ENCODE measurements at places on chromosomes 11 and 22.
A peak's percentile ranks its signal among the peaks of the same experiment; 100 is the strongest.

DNA sequence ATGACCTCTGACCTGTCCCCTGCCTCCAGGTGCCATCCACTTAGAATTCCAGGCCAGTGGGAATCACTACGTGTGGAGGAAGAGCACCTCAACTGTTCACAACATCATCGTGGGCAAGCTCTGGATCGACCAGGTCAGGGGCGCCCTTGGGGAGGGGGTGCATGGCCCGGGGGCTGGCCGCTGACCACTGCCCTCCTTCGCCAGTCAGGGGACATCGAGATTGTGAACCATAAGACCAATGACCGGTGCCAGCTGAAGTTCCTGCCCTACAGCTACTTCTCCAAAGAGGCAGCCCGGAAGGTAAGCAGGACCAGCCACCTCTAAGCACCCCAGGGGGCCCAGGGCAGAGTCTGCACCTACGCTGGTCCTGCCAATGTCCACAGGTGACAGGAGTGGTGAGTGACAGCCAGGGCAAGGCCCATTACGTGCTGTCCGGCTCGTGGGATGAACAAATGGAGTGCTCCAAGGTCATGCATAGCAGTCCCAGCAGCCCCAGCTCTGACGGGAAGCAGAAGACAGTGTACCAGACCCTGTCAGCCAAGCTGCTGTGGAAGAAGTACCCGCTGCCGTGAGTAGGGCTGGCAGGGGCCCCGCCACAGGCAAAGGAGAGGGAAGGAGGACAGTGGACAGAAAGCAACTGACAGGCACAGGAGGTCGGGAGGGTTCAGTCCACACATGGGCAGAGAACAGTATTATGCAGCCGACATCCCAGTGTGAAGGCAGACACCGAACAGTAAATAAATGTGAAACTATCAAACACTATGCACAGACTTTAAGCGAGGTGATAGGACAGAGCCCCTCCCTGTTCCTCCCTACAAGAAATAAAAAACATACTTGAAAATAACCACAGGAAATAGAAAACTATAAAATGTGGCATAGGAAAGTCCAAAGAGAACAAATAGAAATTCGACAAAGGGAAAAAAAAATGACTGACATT is 74.9 kb downstream of the MORC2 start:
- DNase-seq = no peak

DNA sequence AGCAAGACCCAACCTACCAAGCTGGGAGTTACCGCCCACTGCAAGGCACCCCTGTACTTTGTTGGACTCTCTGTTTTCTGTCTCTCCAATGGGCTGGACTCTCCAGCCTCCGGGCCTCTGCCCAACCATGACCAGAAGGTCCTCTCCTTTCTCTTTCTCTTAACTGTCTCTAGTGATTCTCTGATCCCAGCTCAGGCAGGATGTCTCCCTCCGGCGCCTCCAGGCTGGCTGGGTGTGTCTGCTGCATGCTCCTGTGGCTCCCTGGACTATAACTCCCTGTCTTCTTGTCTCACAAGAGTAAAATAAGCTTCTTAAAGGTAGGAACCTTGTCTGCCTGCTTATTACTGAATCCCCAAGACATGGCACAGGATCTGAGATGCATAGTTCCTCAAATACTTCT is 36.3 kb downstream of the TIMP3 start:
- DNase-seq = no peak

GRCh38 chr11:112751772-112752171 is 209.4 kb upstream of the NCAM1 start:
- DNase-seq = no peak

DNA sequence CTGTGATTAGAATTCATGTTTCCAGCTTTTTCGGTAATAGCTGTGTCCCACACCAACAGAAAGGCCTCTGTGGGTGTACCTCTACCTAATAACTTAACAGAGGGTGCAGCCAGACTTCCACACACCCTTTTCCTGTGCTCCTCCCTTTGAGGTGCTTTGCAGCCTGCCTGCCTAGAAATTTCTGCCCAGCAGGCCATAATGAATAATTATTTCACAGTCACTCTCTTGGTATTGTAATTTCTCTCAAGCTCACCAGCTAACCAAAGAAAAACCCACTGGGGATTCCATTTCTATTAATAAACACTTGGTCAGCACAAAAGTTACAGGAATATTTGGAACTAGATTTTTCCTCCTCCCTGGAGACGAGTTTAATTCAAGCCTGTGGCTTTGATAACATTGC is 13.3 kb downstream of the WT1 start:
- DNase-seq = no peak

- DNase-seq = no peak
Measured at GRCh38 chr22:21026783-21027692, 5.3 kb downstream of the SLC7A4 start.

- peak; percentile 84 for DNase-seq
Measured at GRCh38 chr11:131674051-131674755, 303.8 kb downstream of the NTM start.

GRCh38 chr11:57648801-57649735 is 644 bp downstream of the YPEL4 start:
- DNase-seq = no peak

GRCh38 chr11:4606231-4607015 is 1.6 kb downstream of the TRIM68 start:
- peak; percentile 4 for DNase-seq

- DNase-seq = no peak
Measured at GRCh38 chr11:3939211-3939610, 83.7 kb downstream of the STIM1 start.

- no peak for DNase-seq
Measured at GRCh38 chr11:35523331-35523768, 2.1 kb downstream of the PAMR1 start.

- DNase-seq = no peak
Measured at GRCh38 chr11:1107316-1108245, 32.9 kb downstream of the MUC2 start.

DNA sequence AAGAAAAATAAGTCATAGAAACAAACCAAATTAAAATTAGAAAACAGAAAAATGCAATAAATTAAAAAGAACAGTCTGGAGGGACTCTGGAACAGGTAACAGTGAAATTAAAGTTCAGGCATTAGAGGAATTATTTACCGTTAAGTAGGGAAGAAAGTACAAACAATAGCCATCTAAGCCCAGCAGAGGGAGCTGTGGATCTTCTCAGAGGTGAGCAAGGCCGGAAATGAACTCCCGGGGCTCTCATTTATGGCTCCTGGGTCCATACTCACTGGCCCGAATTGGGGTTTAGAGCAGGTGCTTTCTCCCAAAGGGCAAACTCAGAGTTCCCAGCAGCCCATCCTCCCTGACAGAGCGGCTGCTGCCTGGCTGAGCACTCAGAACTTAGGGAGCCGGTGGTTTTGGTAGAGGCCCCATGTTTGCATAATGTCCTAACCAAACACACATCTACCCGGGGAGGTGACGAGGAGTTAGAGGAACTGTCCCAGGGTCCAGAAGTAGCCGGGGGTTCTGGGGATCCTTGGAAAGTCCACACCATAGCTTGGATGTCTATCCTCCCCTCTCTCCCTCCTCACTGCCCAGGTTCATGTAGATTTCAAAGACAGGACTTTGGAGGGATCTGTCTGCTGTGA is 87.8 kb upstream of the VPREB1 start:
- peak; percentile 38 for DNase-seq

DNA sequence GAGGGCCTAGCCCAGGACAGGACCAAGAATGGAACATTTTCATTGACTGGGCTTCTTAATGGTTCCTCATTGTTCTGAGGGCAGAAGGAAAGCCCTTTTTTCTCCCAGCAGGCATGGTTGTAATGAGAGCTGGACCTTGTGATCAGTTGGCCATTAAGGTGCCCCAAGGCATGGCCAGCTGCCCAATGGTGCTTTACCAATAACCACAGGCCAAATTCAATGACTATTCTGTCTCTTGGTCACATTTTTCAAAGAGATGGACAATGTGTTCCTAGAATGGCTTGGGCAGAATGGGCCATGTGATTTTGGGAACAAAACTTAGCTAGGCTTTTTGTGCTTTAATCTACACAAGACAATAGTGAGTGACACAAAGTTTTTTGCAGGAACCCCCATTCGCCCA is 7.3 kb downstream of the NAV2 start:
- no peak for DNase-seq

DNA sequence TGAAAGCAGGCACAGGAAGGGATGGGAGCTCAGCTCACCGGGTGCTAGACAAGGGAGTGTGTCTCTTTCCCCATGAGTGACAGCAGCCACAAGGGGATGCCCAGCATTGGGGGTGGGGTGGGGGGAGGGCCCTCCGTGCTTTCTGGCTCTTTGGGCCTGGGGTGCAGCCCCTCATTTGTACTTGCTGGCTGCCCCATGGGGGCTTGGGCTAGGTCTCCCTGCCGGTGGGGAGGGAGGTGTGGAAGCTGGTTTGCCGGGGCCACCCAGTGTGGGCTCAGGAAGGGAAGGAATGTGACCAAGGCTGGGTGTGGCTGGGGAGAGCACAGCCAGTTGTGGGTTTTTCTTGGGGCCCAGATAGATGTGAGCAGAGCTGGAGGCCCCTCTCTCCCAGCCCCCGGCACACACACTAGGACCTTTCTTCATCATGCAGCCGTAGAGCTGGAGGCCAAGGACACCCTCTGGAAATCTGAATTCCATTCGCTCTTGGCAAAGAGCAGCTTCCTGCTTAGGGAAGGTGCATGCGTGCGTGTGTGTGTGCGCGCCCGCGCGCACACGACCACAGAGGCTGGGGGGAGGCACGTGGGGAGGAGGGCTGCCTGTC is 25.8 kb downstream of the KCNQ1OT1 start:
- no peak for DNase-seq

DNA sequence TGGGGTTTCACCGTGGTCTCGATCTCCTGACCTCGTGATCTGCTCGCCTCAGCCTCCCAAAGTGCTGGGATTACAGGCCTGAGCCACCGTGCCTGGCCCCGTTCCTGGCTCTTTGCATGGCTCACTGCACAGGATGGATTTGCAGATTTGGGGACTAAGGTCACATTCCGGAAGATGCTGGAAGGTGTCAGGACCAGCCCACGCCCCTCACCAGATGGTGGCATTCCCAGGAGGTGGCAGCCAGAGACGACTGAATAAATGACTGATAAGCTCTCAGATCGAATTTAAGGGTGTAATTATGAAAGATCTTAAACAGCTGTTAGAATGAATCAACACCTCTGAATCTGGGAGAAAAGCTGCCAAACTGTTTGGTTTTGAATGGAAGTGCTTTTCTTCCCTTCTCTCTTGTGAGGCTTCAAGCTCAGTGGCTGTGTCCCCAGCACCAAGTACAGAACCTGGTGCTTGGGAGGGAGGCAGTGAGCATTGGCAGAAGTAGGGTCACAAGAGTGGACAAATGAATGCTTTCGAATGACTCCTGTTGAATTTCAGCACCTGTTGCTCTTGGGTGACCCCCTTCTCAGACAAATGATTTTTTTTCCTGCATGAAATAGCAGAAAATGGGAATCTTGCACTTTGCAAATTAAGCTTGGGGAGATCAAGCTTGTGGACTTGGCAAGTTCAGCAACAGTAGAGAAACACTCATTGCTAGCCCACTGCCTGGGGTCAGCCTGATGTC is 69.6 kb downstream of the KIAA1671 start:
- DNase-seq = no peak

- DNase-seq = no peak
Measured at GRCh38 chr11:43504316-43504950, 145.7 kb downstream of the TTC17 start.

- DNase-seq = no peak
Measured at GRCh38 chr11:73645121-73645969, 1.0 kb upstream of the PLEKHB1 start.

DNA sequence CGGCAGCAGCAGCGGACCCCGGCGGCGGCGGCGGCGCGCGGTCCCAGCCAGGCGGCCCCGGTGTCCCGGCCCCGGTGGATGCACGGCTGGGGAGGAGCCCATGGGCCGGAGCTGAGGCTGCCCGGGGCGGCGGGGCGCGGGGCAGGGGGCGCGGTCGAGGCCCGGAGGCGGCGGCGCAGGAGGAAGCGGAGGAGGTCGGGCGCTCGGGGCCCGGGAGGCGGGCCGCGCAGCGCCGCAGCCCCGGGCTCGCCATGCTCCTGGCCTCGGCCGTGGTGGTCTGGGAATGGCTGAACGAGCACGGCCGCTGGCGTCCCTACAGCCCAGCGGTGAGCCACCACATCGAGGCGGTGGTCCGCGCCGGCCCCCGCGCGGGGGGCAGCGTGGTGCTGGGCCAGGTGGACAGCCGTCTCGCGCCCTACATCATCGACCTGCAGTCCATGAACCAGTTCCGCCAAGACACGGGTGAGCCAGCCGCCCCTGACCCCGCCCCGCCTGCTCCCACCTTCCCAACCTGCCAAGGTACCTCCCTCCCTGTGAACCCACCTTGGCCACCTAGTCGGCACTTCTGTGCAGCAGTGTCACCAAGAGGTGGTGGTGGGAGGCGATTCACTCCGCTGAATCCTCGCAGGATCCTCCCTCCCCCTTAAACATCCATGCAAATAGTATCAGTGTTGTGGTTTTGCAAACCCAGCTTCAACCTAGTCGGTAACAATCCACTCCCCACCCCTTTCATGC is 580 bp downstream of the DTX4 start:
- DNase-seq = no peak

GRCh38 chr22:30617819-30618218 is 10.8 kb downstream of the TCN2 start:
- DNase-seq = no peak

DNA sequence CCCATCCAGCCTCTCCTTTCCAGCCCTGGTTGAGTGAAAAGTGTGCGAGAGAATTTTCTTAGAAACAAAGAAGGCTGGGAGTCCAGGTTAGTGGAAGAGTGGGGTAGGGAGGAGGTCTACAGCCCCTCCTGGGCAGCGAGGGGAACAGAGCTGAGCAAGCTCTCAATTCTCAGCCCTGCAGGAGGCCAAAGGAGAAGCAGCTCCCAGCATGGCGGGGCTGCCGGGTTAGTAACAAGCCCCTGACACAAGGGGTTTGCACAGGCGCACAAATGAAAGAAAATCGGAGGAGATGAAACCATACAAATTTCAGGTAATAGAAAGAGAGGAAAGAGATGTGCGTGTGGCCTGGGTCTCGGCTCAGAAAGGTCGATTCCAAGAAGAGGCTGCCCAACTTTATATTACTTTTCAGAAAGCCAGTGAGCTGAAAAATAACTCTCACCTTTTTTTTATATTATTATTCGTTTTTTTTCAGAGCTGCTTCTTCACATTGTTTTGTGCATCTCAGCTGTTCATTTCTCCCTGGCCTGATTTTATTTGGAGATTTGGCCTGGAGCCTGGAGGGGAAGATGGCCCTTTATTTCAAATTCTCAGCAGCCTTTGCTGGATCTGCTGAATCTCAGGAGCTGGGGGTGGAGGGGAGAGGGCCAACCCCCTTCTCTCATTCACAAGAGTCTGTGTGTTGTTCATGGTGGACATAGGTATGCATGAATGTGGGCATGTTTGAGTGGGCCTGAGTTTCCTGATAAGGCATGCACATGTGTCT is 583.2 kb downstream of the BUD13 start:
- no peak for DNase-seq

All from putamen (tissue), 1 donor.